T-helper 17 cell (primary cell): ENCODE measurements at places on chromosomes 16 and 17.
A peak's percentile ranks its signal among the peaks of the same experiment; 100 is the strongest.

DNA sequence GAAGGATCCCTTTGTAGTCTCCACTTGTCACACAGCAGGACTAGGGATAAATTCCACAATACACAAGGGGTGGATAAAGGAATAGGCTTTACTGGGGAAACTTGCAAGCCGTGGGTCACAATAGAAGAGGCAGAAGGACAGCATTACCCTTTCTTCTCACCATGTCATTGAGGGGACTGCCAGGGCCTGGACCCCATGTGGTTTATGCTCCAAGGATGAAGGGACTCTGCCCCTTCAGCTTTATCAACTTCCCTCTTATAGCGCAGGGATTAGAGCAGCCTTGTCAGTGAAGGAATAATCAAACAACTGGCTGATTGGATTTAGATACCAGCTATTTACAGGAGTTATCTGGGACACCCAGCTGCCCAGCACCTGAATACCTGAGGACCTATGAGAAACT, 89.8 kb downstream of the HS3ST2 start:
- no peak for DNase-seq

- DNase-seq, result no peak
These were observed 21.2 kb upstream of the HAPSTR1 start for GRCh38 chr16:9070254-9070653.

DNA sequence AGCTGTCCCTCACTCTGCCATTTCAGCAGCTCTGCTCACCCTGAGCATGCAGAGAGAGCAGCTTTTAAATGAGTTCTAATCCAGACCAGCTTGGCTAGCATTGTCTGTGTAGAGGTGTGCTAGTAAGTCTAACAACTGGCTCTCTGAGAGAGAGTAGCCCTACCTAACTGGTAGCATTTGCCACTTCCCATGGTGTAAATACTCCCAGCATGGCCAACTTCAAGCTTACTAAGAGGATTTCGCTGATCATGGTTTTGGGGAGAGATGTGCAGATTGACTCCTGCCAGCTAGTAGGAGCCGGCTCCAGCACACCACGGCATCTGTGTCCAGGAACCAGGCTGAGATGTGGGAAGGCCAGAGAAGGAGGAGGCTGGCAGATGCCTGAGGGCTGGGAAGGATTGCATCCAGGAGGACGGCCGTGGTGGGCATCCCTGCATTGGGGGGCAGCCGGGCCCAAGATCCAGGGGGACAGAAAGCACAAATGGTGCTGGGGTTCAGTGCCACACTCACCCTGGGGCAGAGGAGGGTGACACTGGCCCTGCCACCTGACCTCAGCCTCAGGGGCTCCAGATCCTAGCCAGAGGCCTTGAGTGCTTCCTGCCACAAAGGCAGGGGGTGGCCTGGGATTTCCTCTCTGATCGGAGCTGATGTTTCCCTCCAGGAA, 394.9 kb upstream of the TNRC6C start:
- DNase-seq, result no peak

GRCh38 chr17:47276868-47277267, 23.2 kb downstream of the ITGB3 start:
- DNase-seq, result no peak

DNA sequence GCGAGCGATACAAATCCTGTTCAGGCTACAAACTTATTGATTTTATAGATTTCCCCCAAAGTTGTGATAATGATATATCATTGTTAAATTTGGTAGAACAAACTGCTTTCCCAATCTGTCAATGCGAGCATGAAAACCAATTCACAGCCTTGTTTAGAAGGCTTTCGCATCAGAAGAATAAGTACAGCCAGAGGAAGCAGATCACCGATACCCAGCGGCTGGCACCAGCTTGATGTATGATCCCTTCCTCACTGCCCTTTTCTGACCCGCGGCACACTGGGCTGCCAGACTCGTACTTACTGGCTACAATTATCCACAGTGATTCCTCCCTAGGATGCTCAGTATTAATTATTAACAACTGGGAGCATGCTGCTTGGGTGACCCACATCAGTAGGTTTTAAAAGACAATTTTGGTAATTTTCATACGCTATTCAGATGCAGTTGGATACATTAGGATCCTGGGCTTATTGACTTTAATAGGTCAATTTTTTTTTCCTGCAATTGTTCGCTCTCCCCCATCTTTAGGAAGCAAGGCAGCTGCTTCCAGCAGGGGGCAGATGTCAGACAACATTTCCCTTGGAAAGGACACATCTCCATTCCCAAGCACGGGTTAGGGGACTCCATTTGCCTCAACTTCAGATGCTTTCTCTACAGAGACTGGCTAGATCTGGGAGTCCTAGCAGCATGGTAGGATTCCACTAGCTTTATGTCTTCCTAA, 582.7 kb upstream of the PSMD7 start:
- DNase-seq, result no peak

- no peak for DNase-seq
These were observed 122.0 kb downstream of the METRNL start for GRCh38 chr17:83201206-83202001.

- no peak for DNase-seq
These were observed 140.5 kb upstream of the HS3ST2 start for GRCh38 chr16:22673421-22673831.

DNA sequence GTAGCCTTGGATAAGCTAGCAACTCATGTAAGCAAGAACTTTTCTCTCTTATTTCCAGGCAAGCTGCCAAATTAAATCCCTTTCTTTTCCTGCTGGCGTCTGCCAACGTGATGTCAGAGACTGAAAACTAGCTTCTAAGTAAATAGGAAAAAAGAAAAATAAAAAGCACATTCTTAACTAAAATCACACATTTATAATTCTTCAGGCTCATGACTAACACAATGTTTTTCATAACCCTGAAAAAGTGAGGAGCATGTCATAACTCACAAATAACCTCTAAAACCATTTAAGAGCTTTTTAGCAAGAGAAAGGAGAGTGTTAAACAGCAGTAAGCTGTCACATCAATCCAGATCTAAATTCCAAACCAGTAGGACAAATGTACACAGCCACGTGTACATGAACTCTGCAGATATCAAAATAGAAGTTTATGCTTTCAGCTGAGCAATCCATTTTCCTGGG, 110.0 kb downstream of the N4BP1 start:
- DNase-seq, result no peak

GRCh38 chr17:42347198-42347597, 41.0 kb downstream of the STAT3 start:
- no peak for DNase-seq

DNA sequence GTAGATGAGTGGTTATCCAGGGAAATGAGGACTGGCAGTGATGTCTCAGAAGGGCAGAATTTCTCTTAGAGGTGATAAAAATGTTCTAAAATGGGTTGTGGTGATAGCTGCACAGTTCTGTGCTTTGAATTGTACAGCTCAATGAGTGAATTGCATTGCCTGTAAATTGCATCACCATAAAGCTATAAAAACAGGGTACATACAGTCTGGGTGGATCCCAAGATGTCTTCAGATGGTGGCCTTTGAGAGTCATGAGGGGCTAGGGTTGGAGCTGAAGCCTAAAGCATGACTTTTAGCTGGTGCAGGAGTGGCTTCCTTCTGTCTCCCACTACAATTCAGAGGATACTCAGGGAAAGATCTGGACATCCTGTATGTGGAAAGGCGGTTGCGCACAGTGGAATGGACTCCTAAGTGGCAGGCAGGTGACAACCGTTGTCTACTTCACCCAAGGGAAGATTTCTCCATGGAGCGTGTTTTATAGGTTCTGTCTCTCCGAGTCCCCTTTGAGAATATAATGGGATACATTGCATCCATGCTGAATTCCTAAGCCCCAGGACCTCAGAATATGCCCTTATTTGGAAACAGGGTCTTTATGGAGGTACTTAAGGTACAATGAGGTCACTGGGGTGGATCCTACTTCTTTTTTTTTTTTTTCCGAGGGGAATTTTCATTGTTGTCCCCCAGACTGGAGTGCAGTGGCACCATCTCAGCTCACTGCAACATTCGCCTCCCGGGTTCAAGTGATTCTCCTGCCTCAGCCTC, 1.6 kb upstream of the IL32 start:
- DNase-seq, result no peak

GRCh38 chr16:66431760-66432159, 4.7 kb downstream of the BEAN1 start:
- no peak for DNase-seq

GRCh38 chr16:59201160-59201559, 467.0 kb upstream of the GOT2 start:
- no peak for DNase-seq

DNA sequence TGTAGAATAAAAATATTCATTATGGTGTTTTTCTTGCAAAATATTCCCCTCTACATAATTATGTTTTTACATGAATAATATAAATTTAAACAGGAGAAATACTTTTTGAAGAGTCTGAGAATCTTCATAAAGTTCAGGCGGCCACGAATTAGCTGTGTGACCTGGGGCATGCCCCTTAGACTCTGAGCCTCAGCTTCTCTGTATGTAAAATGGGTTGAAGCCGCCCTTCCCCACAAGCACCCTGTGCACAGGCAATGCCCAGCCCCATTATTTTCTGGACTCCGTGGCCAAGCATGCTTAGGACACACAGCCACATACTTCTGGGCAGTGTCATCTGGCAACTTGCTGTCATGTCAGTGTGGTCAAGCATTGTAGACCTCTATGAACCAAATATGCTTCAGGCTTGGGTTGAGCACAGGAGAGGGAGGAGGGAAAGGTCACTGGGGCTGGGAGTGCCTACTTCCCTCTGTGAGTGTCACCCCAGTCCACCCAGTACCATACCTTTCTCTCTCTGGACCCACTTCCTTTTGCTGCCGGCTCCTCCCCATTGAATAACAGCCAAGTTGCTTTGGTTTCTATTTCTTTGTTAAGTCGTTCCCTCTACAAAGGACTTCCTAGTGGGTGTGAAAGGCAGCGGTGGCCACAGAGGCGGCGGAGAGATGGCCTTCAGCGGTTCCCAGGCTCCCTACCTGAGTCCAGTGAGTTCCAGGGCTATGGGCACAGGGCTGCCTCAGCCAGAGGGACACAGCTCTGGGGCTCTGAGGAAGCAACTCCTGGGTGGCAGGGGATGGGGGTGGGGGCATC, at the start of gene LGALS9:
LGALS9 (plus strand) TSS at position 582 of the 804 bp plus-strand sequence; CDS start at position 660, 78 bp downstream.
- DNase-seq, result no peak

DNA sequence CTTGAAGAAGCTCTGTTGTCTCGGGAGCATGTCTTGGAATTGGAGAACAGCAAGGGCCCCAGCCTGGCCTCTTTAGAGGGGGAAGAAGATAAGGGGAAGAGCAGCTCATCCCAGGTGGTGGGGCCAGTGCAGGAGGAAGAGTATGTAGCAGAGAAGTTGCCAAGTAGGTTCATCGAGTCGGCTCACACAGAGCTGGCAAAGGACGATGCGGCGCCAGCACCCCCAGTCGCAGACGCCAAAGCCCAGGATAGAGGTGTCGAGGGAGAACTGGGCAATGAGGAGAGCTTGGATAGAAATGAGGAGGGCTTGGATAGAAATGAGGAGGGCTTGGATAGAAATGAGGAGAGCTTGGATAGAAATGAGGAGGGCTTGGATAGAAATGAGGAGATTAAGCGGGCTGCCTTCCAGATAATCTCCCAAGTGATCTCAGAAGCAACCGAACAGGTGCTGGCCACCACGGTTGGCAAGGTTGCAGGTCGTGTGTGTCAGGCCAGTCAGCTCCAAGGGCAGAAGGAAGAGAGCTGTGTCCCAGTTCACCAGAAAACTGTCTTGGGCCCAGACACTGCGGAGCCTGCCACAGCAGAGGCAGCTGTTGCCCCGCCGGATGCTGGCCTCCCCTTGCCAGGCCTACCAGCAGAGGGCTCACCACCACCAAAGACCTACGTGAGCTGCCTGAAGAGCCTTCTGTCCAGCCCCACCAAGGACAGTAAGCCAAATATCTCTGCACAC, 21.2 kb downstream of the AKAP1 start:
- DNase-seq, result no peak

DNA sequence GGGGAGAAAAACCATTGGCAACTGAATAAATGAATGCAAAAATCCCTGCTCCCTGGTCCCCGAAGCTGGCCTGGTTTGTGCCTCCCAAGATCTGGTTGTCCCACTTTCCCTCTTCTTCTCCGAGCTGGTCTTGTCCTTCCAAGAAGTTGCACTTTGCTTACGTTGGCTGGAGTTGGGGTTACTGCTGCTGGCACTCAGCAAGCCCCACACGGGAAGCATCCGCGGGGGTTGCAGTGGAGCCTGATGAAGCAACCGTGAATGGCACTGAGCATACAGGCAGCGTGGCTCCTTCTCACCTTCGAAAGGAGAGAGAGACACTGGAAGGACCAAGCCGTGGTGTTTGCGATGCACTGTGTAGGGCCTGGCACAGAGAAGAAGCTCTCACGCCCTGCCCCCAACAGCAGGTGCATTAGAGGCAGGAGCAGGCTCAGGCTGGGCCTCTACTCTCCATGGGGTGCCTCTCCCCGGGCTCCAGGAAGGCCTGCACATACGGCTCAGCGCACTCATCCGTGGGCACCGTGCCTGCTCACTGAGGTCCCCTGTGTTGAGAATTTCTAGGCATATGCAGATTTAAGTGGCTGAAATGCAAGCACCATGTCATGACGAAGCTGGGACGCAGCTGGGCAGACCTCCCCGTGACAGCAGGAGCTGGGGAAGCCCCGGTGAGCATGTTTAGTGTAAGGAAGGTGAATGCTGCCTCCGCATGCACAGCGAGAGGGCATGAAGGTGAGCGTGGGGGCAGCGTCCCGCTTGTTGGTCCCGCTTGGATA, 12.1 kb downstream of the CA5A start:
- DNase-seq, result no peak

GRCh38 chr16:30551781-30552180, 6.4 kb downstream of the ZNF764 start:
- peak; percentile 66 for DNase-seq

DNA sequence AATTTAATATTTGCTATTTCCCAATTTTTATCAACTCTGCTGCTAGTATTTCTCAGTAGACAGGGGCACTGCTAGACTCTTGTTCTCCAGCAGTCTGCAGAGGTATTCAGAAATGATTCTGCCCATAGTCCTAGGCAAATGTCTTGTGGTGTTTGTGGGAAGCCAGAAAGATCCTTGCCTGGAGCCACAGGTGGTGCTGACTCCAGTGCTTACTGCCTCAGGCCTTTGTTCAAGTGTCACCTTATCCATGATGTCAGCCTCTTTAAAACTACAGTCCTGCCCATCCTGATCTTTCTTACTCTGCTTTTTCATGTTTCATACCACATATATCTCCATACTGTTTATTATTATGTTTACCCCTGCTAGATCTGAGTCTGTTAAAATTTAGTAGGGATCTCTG, 26.5 kb downstream of the ZSWIM7 start:
- no peak for DNase-seq
